Stimulated activated CD8-positive, alpha-beta memory T cell treated with anti-CD3 and anti-CD28 coated beads, Interleukin-7, amount 100 ng/mL, for 1 hour (primary cell): ENCODE measurements at places on chromosomes 12 and 14.
A peak's percentile ranks its signal among the peaks of the same experiment; 100 is the strongest.

- DNase-seq: no peak
These were observed 6.6 kb downstream of the ASPG start for GRCh38 chr14:104091927-104092771.

- DNase-seq: no peak
These were observed 4.9 kb downstream of the SH2B3 start for GRCh38 chr12:111410431-111411184.

DNA sequence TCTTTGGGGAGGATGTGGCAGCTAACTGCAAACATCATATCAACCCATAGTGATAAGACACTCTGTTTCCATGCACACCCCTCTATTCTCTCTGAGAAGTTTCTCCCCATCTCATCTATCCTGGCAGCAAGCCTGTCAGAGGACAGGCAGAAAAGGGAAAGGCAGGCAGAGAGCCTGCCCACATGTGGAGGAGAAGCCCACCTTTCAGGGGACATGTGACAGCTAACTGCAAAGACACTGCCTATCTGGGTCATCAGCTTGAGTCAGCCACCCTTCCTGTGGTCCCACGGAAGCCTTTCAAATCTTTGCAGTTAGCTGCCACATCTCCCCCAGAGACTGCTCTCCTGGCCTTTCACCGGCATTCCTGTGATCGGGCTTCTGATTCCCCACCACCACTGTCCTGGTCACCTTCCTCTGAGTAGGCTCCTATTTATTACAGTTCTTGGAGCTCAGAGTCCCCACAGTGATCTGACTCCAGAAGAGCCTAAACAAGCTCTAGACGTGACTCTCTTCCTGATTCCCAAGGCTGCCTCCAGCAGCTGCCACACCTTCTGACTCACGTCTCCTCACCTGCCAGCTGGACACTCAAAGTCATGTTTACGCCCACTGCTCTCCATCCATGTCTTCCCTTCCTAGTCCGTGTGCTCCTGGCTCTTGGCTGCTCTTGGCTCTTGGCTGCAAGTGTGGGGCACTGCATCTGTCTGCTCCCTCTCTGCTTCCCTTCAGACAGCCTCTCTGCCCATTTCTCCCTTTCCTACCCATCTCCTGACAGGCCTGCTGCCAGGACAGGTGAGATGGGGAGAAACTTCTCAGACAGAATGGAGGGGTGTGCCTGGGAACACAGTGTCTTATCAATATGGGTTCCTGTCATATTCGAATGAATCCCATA, 7.5 kb upstream of the KRT1 start:
- DNase-seq: no peak

DNA sequence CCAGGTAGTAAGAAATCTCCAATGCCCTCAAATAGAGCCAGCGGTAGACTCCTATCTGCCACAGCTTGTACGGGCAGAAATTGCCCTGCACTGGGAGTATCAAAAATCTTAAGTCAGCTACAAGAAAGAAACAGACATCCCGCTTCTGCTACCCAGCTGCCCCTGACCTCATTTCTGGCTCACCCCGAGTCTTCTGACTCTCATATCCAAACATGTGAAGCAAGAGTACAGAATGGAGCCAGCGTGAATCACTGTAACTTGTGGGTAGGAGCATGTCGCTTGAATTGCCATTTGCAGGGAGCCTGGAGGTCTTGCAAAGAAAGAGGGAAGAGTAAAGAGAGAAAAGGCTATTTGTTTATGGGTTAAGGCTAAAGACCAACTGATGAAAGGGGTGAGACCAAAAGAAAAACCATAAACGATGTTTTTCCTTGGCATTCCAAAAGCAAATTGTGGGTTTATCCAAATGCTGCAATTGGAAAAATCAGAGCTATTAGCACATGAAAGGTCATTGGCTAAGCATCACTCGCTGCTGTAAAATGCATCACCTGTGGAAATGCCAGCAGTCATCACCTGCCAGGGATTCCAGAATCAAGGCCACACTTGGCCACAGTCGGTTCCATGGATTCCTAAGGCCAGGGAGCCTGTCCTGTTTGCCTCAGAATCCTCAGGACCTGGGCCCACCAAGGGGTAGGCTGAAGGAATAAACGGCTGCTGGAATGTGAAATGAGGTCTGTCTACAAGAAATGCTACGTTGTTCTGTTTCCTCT, 86.6 kb downstream of the FOXN3 start:
- DNase-seq: no peak

DNA sequence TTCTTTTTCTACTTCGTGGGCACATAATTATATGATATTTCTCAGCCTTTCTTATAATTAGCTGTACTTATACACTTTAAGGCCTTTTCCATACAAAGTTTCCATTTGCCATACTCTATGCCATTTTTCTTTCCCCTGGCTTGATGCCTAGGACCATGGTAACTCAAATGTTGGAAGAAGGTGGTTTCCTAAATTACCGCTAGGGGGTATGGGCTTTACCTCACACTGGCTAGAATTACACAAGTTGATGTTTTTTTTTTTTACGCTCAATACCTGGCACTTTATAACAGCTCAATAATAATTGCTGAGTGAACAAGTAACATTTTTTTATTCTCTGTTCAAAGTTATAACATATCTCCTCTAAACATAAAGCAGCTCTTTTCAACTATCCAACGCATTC, 306.8 kb upstream of the LRFN5 start:
- DNase-seq: no peak

DNA sequence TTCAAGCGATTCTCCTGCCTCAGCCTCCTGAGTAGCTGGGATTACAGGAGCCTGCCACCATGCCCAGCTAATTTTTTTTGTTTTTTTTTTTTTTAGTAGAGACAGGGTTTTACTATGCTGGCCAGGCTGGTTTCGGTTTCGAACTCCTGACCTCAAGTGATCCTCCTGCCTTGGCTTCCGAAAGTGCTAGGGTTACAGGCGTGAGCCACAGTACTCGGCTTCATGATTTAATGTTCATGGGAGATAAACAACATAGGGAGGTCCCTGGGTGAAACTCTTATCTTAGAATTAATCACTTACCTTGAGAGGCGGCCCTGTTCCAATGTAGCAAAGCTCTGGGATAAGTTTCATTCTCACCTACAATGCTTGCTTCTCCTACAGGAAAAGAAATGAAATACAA, 48.3 kb downstream of the SEL1L start:
- DNase-seq: no peak

DNA sequence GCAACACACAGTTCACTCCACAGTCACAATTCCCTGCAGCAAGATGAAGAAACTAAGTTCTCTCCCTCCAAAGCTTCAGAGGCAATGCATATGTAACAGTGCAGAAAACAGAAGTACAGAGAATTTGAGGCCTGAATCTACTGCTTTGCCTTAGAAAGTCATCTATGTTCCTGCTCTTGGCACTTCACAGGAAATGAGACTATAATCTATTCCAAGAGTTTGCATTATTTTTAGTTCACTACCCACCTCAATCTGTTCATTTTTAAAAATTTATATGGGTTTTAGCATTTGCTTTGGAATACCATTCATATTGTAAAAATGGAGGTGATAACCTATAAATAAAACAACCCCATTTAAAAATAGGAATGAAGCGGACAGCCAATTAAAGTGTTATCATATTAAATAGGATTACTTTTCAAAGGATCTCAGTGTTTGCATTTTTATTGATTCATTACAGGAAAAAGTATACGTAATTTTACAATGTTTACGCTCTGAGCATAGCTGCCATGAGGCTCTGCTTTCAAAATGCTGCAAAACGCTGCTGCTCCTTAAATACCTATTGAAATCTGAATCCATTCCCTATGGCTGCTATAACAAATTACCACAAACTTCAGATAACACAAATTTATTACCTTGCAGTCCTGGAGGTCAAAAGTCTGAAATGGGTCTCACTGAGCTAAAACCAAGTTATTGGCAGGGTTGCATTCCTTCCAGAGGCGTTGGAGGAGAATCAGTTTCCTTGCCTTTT, 60.0 kb downstream of the ARMH4 start:
- no peak for DNase-seq

- DNase-seq: no peak
These were observed 62.5 kb upstream of the METAP2 start for GRCh38 chr12:95411466-95411865.

GRCh38 chr12:113120670-113121370, 14.7 kb downstream of the RASAL1 start:
- DNase-seq: no peak

- no peak for DNase-seq
These were observed 64.8 kb downstream of the PPP2R5C start for GRCh38 chr14:101826351-101826750.

- DNase-seq: no peak
These were observed 717 bp downstream of the PKP2 start for GRCh38 chr12:32895688-32896431.

DNA sequence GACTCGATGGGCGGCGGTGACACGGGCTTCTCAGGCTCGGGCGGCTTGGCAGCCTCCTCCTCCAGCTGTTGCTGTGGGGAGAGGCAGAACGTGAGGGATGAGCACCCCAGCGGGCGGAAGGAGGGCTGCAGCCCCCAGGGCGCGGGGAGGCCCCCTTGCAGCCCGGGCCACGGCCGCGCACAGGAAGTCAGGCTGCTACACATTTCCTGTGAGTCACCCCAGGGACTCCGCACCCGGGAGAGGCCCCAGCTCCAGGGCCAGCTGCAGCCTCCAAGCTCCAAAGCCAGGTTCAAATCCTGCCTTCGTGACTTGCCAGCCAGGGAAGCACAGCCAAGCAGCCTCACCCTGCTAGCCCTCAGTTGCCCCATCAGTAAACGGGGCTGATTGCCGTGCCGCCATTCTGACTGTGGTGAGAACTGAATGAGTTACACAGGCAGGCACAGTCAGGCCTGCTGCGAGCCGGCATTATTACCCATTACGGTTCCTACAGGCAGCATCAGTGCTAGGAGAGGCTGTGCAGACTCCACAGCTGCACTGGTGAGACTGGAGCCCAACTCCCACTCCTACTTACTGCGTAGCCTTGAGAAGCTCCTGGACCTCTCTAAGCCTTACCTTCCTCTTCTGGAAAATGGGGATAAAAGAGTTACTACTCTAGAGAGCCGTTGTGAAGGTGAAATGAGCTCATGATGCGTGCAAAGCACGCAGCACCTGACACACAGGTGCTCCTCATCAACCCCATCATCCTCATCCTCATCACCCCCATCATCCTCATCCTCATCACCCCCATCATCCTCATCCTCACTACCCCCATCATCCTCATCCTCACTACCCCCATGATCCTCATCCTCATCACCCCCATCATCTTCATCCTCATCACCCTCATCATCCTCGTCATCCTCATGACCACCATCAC, 100.9 kb downstream of the NCOR2 start:
- DNase-seq: peak; percentile 81

- DNase-seq: no peak
These were observed 60.5 kb downstream of the PRKAB1 start for GRCh38 chr12:119728444-119728745.

DNA sequence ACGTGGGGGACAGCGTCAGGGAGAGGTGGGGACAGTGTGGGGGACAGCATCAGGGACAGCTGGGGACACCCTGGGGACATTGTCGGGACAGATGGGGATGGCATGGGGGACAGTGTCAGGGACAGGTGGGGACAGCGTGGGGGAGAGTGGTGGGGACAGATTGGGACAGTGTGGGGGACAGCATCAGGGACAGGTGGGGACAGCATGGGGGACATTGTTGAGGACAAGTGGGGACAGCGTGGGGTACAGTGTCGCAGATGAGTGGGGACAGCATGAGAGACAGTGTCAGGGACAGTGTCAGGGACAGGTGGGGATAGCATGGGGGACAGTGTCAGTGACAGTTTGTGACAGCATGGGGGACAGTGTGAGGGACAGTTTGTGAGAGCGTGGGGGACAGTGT, 240.9 kb downstream of the TMEM121 start:
- DNase-seq: no peak

DNA sequence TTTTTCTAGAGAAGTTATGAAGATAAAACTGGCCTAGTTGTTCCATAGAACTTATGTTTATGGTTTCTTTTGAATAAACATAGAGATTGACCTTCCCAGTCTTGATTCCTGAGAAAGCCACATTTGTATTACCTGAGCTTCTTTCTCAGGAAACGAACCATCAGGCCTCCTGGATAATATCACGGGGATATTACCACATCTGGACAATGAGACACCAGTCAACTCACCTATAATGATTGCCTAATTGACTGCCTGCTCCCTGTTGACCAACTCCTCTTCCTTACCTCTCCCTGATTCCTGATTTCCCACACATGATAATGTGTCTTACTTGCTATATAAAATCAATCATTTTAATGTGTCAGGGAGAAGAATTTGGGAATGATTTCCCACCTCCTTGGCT, 822.7 kb downstream of the LRFN5 start:
- no peak for DNase-seq

- DNase-seq: no peak
These were observed 15.7 kb downstream of the CREBL2 start for GRCh38 chr12:12627308-12627827.

GRCh38 chr14:102774391-102775153, 2.7 kb upstream of the TRAF3 start:
- DNase-seq: no peak

- no peak for DNase-seq
These were observed 71.2 kb downstream of the LGMN start for GRCh38 chr14:92677087-92677668.

- DNase-seq: no peak
These were observed 66.6 kb downstream of the CLMN start for GRCh38 chr14:95253039-95253630.

DNA sequence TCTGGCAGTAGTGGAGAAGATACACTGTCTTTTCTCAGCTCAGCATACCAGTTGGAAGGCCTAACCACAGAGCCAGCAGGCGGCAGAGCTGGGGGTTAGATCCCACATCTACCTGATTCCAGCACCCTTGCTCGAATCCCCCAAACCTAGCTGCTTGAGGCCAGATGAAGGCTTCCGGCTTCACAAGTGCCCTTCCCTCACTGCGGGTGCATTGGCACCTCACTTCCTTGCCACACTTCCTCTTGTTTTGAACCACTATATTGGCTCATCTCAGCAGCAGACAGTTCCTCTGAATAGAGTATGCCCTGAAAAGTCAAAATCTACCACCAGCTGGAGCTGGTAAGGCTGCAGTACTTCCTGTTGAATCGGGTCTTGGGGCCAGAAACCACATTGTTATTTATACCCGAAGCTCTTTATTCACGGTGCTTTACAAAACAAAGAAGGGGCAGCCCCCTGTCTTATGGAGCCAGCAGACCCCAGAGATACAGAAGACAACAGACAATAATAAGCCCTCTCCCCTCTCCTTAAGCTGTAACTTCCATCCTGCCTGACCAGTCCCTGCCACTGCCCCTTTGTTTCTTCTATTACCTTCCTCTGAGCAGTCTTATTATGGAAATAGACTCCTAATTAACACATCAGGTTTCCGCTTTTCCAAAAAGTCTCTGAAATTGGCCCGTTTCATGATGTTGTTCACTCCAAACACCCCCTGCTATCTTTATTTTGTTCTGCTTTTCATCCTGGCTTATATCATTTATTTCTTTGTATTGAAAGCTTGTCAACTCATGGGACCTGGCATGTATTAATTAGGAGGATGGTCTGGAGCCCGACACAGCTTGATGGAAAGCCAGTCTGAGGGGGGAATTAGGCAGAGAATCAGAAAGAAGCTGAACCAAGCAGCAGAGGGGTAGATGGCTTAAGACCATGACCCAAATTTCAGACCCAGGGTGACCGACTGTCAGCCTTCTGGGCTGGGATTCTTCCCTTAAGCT, 233.5 kb downstream of the EFCAB11 start:
- peak; percentile 36 for DNase-seq
